ENCODE measurements at places on chromosomes 7 and 10.

DNA sequence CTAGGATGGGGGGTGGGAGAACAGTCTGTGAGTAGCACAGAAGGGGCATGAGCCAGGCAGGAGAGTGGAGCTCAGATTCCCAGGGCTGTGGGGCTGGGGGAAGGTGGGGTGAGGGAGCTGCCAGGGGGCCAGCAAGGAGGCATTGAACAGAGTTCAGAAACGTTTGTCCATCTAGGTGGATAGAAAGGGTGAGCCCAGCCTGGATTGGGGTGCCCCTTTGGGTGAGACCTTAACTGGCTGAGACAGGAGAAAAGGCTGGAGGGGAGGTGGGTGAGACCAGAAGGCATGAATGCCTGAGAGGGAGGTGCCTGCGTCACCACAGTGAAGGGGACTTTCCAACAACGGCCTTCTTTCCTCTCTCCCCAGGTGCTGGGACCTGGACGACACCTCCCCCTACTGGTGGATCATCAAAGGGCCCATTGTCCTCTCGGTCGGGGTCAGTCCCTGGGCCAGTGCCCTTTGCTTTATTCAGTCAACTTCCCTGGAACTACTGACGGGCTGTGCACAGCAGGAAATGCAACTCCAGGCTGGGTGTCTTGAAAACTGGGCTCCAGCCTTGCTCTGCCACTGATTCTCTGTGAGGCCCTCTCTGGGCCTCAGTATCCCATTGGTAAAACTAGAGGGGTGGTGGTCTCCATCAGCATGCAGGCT lies 11.0 kb downstream of the GHRHR start:
- peak; percentile 67 for DNase-seq

DNA sequence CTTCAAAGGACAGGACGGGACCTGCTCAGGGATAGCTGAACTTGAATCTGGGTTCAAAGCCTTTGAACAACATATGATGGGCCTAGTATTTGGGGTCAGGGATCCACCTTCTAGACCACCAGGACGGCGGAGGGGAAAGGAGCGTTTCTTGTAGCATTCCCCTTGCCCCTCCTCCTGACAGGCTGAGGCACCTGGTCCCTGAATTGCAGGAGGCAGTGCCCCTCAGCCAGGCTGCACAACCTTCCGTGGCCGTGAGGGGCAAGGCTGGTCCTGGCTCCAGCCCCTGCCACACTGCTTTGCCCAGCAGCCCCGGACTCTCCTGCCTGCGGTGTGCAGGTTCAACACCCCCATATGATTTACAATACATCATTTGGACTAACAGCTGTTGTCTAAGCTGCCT lies 58.1 kb downstream of the INSIG1 start:
- no peak for DNase-seq

DNA sequence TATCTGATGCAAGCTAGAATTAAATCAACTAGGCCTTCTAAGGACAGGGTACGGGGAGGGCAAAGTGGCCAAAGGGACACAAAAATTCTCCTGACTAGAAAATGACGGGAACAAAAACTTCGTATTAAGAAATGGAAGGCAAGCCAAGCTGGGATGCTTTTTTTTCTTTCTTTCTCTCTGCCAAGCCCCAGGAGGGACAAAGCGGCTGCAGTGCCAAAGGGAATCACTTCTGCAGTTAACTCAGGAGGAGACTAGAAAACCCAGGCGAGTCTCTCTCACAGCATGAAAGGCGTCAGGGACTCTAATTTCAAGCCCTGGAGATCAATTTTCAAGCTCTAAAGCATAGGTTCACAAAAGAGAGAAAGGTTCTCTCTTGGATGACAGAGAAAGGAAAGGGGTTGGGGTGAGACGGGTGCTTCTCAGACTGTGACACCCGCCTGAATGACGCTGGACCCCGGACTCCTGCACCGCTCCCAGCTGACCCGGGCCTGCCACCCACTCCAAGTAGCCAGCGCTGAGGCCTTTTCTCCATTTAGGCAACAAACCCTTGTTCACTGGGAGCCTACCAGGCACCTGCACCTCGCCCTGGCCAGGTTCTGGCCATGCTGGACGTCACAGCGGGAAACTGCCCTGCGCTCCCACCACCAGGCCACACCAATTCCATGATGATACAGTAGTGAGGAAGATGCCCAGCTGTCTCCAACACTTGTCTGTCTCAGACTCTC lies 56.5 kb downstream of the KIAA1549 start:
- DNase-seq: no peak

GRCh38 chr7:75657866-75658265 lies 80.9 kb downstream of the HIP1 start:
- DNase-seq: no peak

DNA sequence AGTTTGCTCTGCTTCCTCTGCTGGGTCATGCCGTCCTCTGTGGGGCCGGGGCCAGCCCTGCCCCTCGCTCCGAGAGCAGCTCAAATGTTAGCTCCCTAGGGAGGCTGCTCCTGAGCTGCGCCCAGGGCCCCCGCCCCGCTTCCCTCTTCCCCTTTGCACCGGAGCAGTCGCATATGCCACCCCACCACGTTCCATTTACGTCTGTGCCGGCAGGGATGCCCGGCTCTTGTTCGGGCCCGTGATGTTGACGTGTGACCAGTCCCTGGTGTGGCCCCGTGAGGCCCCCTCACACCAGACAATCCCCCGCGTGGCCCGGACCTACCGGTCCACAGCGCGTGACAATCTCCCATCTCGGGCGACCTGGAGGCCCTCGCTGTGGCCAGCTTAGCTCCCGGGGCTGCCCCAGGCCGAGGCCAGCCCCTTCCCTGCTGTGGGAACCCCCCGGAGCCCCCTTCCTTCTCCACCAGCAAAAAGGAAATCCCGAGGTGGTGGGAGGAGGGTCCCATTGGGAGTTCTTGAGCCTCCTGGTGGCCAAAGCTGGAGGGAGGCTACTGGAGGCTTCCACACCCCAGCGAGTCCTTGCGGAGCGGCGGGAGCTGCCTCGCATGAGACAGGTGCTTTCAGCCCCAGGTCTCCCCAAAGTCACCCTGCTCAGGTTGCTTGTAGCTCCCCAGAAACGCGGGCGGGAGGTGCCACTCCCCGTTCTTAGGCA lies 15.2 kb downstream of the FAM20C start:
- no peak for DNase-seq

DNA sequence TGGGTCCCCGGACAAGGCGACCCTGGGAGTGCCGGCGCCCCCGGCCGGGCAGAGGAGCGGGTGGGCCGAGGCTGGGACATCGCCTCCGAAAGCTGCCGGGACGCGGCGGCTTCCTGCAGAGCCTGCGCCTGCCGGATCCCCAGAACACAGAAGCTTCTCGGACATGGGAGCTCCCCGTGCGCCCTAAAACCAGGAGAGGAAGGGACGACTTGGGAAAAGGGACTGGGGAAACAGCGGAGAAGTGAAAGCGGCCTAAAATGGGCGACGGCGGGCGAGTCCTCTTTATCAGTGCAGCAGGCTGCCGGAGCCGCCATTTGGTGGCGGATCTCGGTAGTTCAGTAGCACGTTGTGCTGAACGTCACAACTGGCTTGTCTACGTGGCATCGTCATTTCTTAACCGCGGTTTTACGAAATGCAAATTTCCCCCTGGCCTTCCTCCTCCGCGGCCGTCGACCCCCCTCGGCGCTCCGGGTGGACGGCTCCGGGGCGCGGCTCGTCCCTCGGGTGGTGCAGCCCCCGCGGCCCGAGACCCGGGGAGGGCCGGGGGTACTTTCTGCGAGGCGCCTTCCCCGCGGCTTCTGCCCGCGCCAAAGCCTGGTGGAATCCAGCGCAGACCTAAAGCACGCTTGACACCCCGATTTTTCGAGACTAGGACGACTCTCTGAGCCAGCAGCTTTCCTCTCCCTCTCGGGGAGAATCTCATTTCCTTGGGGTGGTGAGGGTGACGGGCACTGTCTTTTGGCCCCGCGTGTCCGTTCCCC lies 9.9 kb upstream of the SPAG6 start:
- DNase-seq: peak; percentile 36

DNA sequence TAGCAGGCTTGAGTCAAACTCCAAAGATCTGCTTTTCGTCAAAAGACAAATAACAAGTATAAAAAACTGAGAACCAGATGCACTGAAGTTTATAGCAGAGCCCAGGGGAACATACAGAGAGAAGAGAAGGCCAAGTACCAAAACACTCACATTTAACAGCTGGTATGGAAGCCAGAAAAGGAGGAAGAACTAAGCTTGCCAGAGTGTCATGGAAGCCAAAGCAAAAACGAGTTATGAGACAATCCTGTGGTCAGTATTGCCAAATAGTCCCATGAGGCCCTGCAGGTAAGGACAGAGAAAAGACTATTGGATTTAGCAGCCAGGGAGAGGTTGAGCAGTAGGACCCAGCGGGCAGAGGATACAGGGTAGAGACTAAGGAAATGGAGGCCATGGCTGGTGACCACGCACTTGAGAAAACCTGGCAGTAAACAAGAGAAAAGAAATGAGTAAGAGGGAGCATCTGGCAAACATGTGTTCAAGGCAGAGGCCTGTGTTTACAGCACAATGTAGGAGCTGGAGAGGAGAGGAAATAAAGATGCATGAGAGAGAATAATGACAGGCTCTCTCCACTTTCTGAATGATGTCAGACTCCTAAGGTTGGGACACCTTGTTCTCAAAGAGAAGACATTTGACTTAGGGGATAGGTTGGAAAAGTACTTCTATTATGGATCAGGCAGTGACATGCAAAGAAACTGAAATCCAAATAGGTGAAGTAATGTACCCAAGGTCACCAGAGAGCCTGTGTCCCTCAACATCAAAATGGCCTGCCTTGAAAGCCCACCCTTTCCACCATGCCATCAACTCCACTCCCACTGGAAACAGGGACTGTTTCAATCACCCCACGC lies 9.1 kb downstream of the CREB3L2 start:
- no peak for DNase-seq

DNA sequence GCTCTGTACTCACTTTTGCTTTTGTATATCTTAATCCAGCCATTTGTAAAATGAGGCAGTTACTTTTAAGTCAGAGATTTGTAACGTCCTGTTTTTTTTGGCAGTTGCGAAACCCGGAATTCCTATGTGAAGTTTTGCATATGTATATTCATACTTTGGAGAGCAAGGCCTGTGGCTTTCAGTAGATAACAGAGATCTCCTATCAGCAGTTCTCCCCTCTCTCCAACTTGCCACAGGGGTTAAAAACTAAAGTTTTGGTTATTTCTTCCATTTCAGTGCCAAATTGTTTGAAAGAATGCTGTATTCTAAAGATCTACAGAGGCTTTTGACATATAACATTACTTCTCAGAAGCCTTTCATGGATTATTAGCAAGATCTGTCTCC lies 102.4 kb downstream of the EXOC4 start:
- DNase-seq: no peak

GRCh38 chr7:46047581-46047980 lies 126.5 kb upstream of the IGFBP3 start:
- DNase-seq: no peak

GRCh38 chr10:93598157-93598556 lies 2.9 kb downstream of the RBP4 start:
- no peak for DNase-seq

DNA sequence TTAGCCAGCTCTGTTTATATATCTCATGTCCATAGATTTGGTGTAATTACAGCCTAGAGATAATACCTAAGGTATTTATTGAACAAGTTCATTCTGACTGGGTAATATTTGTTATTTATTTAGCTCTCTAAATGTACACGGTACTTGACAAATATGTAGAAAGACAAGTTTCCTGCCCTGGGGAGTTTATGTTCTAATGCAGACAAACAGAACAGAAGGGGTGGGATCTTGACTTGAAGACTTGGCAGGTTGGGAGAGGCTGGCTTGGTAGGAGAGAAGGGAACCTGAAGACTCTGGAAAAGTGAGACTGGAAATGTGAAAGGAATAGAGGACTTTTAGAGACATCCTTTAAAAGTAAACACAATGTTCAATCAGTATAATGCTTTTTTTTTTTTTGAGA lies 97.7 kb upstream of the CDK6 start:
- no peak for DNase-seq

GRCh38 chr10:110632591-110633215 lies 11.4 kb upstream of the RBM20 start:
- DNase-seq: no peak

GRCh38 chr7:66464059-66464458 lies 164.6 kb upstream of the KCTD7 start:
- DNase-seq: no peak

Data from posterior cingulate gyrus (tissue), 11 donors.